ENCODE measurements at places on chromosomes 4 and X.

DNA sequence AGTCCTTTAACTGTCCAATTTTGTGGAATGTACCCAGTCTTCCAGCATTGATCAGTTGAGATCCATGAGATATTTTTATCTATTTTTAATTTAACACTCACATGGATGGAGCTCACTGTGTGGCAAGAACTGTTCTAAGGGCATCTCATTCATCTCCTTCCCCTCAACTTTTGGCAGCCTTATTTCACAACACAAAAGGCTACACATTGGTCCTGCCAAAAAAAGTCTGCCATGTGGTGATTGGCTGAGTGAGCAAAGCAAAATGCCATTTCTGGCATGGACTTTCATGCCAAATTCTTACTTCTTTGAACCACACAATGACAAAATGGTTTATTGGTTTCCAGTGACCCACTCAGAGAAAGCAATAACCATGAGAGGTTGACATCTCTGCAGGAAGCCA is 171.6 kb upstream of the MAP3K15 start:
- no peak for DNase-seq

GRCh38 chr4:25567253-25567652 is 88.4 kb upstream of the SLC34A2 start:
- DNase-seq = no peak

GRCh38 chr4:113317523-113317922 is 268.1 kb downstream of the ANK2 start:
- DNase-seq = no peak

DNA sequence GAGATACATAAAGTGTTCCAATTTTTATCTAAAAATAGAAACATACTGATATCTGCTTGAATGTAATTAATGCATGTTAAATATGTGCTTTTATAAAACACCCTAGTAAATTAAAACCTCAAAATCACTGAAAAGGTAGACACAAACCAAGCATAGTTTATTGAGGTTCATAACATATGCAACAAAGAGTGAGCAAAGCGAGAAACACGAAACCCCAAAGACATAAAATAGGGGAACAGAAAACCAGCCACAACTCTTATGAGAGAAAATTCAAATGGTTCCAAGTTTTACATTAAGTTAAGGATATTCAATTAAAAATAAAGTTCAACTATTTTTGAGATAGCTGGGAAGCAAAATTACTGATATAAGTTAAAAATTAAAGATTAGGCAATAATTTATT is 336.4 kb upstream of the AGA start:
- no peak for DNase-seq

- DNase-seq = no peak
These were observed 268.7 kb upstream of the DKK2 start for GRCh38 chr4:107304699-107305286.

DNA sequence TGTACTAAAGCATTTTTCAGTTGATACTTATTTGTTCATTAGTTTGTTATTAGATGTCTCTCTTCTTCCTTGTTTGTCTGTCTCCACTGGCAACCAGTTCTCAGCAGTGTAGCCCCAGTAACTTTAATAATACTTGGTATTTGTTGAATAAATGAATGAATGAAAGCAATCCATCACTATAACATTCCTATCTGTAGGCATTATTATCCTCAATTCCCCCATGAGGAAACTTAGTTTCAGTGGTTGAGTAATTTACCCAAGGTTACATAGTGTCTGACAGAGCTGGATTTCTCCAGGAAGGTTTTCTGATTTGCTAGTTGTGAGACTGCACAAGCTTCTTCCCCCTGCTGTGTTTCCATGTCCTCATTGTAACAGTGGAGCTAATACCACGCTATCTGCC is 27.8 kb upstream of the MAOB start:
- DNase-seq = no peak

- no peak for DNase-seq
These were observed 16.7 kb downstream of the PPP4R3C start for GRCh38 chrX:27446423-27446822.

DNA sequence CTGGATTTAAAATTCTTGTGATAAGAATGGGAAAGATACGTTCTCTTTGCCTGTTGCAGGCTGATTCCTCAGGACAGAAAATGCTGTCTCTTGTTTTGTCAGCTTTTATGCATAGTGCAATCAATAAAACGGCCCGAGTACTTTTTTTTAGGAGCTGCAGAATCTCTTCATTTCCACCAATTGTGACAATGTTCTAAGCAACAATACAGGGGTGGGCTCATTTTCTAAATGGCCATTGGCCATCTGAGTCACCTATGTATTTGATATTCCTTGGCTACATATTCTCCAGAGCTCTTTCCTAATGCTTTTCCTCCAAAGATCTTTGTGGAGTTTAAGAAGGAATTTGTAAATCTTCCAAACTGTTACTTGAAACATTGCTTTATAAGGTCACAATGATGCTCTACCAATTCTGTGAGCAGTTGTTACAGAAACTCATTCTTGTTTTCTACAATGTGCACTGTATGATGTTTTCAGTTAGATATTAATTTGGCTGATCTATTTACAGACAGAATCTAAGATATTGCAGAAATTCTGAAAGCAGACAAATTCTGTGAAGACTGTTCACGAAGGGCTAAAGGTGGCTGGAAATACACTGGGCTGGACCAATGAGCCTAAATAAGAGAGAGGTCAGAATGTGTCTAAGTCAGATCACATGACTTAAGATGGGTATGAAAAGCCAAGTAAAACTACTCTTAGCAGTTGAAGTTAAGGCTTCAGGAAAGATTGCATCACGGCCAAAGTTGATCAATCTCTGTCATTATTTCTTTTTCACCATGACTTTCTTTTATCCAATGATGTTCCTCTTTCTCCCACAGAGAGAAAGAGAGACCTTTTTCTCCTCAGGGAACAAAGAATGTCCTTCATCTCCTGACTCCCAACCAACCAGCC is 33.4 kb downstream of the TAPT1 start:
- no peak for DNase-seq

DNA sequence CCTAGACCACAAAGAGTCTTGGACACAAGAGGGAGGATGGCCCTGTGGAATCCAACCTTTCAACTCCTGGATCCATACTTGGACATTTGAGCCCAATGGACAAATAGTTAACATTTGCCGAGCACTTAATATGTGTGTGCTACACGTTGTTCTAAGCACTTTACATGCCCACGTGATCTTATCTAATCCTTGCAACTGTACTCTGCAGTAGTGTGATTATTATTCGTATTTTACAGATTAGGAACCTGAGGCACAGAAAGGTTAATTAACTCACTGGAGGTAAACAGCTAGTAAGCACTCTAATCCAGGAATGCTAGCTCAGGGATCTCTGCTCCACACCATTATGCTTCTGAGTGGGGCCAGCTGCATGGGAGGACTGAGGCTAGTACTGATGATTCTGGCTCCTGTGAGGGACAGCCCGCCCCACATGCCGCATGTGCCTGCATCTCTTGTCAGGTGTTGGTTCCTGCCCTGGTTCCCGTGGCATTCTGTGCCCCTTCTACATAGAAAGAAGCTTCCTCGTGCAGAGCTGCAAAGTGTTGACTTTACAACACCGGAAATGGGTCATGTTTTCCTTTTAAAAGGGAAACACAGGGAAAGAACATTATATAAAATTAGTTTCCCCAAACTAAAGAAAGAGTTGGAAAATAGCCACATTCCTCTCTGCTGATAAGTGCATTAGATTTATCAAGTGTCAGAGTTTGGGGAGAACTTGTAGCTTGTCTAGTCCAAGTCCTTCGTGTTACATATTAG is 34.8 kb downstream of the PLAC1 start:
- DNase-seq = no peak

GRCh38 chr4:142447009-142447408 is 399.1 kb downstream of the INPP4B start:
- DNase-seq = no peak

- DNase-seq = no peak
These were observed 68.2 kb downstream of the ARHGAP10 start for GRCh38 chr4:147799986-147800555.

All from stimulated activated CD8-positive, alpha-beta memory T cell treated with anti-CD3 and anti-CD28 coated beads, Interleukin-4, amount 100 ng/mL, for 4 hours (primary cell).